ENCODE measurements at places on chromosomes 16 and 17.

GRCh38 chr16:19062706-19063105, 4.7 kb upstream of the COQ7 start:
- DNase-seq = no peak

DNA sequence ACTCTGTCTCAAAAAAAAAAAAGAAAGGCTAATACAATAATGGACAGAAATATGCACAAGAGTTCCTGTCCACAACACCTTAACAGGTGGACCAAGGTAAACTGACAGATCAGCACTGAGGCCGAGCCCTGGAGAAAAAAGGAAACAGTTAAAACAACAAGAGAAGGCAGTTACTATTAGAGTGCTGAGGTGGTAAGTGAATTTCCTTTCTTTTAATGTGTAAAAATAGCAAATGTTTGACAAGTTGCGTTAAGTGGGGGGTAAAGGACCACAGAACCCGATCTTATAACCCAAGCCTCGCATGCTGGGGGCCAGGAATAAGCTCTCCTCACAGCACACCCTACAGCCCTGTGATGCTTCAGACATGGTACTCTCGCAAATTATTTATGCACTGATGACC, 24.8 kb downstream of the TXNDC11 start:
- DNase-seq = no peak

DNA sequence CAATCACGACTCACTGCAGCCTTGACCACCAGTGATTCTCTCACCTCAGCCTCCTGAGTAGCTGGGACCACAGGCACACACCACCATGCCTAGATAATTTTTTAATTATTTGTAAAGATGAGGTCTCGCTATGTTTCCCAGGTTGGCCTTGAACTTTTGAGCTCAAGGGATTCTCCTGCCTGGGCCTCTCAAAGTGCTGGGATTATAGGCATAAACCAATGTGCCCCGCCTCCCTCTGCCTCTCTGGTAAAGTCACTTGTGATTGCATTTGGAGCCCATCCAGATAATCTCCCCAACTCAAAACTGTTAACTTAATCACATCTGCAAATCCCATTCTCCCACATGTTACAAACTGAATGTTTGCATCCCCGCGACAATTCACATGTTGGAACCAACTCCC, 11.8 kb upstream of the PECAM1 start:
- DNase-seq = no peak

DNA sequence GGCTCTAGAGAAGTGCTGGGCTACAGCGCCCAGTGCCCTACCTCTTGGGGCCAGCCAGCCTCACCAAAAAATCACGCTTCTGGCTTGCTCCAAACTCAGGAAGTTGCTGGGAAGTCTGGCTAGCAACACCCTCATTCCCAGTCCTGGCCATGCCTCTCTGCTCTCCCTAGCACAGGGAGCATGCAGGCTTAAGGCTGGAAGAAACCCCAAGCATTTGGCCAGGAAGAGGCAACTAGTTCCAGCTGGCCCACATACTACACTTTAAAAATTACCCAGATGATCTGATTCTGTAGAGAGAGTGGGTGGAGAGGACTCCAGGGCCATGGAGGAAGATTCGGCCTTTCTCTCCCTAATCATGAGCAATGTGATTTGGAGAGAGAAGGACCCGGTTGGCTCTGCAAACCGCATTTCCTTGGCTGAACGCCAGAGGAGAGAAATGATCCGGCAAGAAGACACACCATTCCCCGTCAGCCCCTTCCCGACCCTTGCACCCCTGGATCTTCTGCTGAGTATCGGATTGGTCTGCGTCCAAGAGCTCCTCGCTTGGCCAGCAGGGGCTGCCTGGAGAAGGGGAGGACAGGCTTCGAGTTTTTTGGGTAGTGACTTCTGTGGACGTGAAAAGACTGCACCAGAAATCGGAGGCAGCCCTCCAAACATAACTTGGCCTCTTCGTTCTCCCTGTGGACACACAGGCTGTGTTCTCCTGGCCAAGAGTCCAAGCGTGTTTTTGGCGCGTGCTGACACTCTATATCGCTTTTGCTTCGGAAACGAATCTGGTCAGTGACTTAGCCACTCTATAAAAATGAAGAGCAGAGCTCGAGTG, 406.3 kb downstream of the WWOX start:
- no peak for DNase-seq

DNA sequence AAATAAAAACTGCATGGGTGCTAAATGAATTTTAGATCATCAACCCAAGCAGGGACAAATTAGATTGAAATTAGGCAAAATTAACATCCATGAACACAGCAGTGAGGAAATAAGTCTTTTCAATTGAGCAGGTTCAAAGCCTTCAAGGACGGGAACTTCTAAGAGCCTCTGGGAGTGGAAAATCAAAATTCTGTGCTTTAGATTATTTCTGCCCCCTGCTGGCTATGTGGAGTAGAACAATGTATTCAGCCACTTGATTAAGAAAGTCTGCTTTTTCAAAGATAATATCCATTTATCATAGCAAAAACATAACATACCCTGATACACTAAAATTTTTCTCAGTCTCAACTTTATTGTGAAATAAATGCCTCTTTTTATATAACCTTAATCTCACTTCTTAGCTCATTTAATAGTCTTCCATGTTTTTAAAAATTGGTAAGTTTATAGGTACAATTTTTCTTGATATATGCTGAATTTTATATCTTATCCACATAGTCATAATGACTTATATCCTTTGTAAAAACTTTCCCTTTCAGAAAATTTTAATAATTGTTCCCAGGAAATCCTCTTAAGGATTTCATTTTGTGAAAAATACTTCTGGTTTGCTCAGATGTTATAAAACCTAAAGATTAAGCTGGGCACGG, 28.1 kb upstream of the NOL11 start:
- DNase-seq = peak; percentile 23

DNA sequence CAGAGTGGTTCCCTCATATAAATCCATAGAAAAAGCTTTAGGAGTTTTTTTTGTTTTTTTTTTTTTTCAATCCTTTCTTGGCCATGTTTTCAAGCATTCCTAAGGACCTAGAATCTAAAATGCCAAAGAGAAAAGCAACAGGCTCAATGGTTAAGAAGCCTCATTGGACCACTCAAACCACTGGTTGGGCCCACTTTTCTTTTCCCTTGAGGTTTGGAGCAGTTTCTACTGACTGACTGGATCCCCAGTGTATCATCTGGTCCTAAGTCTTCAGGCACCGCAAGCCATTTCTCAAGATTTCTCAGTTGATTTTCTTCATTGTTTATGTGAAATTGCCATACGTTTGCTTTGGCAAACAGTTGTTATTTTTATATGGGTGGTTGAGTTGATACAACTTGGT, 14.4 kb downstream of the METTL9 start:
- DNase-seq = no peak

- no peak for DNase-seq
Measured at GRCh38 chr17:8862213-8863056, 5.0 kb downstream of the PIK3R6 start.

- DNase-seq = no peak
Measured at GRCh38 chr17:79631640-79632431, 21.0 kb upstream of the RBFOX3 start.

DNA sequence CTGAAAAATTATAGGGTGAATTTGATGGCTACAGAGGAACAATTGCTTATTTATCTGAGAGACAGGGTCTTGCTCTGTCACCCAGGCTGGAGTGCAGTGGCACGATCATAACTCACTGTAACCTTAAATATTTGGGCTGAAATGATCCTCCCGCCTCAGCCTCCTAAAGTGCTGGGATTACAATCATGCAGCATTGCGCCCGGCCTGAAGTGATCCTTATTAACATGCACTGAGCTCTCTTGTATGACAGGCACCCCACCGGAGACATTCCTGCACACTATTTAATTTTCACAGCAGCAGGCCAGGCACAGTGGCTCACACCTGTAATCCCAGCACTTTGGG, 77.7 kb downstream of the CNGB1 start:
- no peak for DNase-seq
